Stimulated activated CD4-positive, alpha-beta T cell treated with anti-CD3 and anti-CD28 coated beads, Interleukin-1b, Interleukin-23, amount 100 ng/mL, for 1 hour (primary cell): ENCODE measurements at places on chromosomes 1 and 21.

- no peak for DNase-seq
These were observed 9.7 kb upstream of the GBP6 start for GRCh38 chr1:89354205-89354604.

DNA sequence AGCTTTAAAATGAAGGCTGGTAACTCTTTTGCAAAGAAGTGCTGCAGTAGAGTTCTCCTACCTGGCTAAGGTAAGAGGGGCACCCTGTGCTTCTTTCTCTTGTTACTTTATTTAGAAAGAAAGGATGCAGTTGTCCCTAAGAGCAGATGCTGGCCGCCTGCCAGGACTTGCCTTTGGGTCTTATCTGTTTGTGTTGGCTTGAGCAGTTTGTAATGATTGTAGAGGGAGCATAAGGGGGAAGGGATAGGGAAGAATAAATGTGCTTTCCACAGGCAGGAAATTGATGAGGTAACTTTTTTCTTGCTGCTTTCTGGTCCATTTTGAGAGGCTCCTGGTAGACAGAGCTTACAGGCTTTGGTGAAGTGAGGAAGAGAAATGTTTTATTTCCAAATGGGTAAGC, 229.6 kb downstream of the HHAT start:
- DNase-seq, result no peak

DNA sequence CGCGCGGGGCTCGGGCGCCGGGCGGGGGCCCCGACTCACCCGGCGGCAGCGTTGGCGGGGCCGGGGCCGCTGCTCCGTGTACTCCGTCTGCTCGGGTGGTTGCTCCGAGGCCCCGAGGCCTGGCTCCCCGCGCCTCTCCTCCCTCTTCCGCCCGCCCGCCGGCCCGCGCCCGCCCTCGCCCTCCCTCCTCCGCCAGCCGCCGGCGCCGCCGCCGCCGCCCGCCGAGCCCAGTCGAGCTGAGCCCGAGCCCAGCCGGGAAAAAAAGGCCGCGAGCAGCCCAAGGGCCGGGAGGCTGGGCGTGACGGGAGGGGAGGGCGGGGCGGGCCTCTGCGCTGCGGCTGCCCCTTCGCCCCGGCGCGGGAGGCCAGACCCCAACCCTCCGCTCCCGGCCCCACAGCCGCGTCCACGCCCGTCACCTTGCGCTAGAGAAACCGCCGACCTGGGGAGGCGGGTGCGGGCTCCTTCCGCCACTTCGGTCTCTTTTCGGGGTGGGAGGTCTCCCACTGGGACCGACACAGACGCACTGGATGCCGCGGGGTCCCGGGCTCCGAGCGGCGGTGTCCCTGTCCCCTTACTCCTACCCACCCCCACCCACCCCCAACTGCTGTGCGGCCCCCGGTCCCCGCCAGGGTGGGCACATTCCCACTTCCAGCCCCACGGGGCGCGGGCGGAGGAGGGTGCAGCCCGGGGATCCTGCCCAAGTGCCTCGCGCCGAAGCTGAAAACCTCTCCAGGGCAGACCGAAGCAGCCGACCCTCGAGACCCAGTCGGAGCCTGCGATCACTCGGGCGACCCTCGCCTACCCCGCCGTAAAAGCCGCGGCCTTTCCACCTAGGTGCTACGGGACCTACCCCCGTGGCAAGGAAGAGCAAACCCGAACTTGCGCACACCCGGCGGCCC, at the start of gene CERS2:
Gene CERS2, minus strand, starts transcription at position 256 of the 899 bp plus-strand sequence. CDS start 5,745 bp downstream, outside the sequence.
- peak; percentile 47 for DNase-seq

- no peak for DNase-seq
These were observed 573 bp upstream of the PEX19 start for GRCh38 chr1:160285506-160285905.

GRCh38 chr1:245045087-245045881, 109.5 kb upstream of the KIF26B start:
- no peak for DNase-seq

GRCh38 chr1:182714546-182714945, 30.2 kb upstream of the RGS8 start:
- DNase-seq, result no peak

- DNase-seq, result no peak
These were observed 156.7 kb downstream of the BRINP3 start for GRCh38 chr1:190320952-190321351.

- DNase-seq, result no peak
These were observed 194.2 kb upstream of the JUN start for GRCh38 chr1:58978096-58978495.
